Amygdala (tissue), 56 donors: ENCODE measurements at places on chromosomes 3 and 15.

GRCh38 chr15:73899197-73900094 is 26.1 kb downstream of the TBC1D21 start:
- DNase-seq: no peak

GRCh38 chr15:51089699-51090453 is 4.8 kb downstream of the TNFAIP8L3 start:
- no peak for DNase-seq

- DNase-seq: no peak
These were observed 818 bp downstream of the SLC4A7 start for GRCh38 chr3:27483117-27484014.

DNA sequence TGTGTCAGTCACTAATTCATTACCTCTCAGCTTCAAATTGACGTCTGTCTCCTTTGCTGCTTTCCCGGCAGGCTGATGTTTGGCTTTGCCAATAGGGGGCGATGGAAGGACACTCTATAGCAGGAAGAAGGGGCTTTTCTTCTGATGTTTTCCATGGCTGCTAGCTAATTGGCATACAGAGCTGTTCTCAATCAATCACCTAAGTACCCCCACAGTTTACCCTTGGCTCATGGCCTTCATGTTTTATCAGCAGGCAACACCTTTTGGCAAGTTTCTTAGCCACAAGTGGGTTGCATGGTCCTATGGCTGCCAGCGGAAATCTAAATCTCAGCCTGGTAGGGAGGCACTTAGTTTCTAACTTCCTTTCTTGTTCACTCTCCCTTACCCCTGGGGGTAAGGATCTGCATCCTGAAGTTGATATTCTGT is 45.0 kb downstream of the ESYT3 start:
- DNase-seq: no peak

DNA sequence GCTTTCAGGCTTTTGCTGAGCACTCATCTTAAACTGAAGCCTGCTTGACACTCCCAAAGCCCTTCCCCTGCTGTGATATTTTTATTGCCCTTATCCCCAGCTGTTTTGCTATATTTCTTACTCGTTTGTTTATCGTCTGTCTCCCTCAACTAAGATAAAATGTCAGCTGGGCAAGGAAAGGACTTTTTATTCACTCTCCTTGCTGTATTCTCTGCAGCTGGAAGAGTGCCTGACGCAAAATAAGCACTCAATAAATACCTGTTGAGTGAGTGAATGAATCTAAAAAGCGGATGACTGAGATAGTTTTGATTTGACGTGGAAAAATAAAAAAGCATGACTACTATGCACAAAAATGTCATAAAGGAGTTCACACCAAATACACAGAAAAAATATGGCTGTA is 84.8 kb upstream of the POMGNT2 start:
- DNase-seq: no peak

DNA sequence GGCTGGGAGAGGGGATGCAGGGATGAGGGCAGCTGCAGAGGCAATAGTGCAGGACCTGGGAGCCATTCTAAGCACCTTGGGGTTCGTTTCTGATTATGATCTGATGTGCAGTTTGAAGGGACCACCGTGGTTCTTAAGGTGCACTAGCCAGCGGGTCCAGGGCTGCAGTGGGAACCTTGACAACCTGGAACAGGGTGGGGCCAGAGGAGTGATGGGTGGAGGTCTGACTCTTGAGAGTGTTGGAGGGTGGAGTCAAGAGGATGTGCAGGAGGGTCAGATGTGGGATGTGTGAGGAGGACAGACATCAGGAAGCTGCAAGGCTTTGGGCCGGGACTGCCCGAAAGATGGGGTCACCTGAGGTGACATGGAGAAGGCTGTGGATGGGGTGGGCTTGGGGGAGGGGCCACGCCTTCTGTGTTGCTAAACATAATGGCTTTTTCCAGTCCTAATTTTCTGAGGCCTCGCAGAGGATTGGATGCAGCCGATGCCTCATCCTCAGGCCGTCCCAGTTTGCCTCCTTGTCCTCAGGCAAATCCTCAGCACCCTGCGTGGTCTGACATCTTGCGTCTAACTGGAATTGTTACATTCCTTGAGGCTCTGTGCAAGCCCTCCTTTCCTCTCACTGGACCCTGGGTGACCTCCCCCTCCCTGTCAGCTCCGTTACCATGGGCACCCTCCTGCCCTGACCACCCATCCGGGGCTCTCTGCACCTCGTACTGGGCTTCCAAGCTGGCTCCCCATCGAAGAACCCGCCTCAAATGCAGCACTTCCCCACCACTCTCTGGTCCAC is 61.4 kb upstream of the TRPM1 start:
- DNase-seq: no peak

GRCh38 chr3:146574173-146574572 is 29.8 kb upstream of the PLSCR1 start:
- no peak for DNase-seq

GRCh38 chr15:81809543-81809942 is 236.3 kb downstream of the MEX3B start:
- no peak for DNase-seq

GRCh38 chr3:186235554-186235953 is 126.5 kb downstream of the DGKG start:
- DNase-seq: no peak

DNA sequence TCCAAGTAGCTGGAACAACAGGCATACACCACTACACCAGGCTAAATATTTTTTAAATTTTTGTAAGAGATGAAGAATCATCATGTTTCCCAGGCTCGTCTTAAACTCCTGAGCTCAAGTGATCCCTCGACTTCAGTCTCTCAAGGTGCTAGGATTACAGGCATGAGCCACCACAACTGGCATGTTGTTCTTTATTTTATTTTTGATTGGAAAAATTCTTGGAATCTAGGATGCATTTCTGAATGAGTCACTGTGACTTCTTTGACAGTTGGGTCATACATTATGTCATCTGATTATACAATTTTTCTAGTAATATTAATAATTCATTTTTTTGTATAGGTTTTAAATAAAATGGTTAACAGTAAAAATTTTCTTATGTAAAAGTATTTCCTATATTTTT is 870.2 kb downstream of the SI start:
- DNase-seq: no peak

DNA sequence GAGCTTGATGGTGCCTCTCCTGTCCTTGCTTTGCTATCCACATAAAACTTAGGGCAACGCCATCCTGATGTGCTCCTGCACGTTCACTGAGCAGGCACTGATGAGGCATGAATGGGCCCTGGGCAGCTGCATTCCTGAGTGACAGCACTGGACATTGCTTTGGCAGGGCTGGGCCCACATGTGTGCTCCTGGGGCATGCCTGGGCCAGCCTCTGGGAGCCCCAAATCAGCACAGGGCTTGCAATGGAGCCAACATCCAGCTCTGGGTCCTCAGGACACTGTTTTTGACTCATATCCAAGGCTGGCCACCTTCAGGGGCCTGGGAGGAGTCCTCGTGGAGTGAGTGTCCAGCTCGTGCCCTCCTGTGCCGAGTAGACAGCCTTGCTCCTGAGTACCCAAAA is 5.9 kb upstream of the TKT start:
- DNase-seq: no peak

DNA sequence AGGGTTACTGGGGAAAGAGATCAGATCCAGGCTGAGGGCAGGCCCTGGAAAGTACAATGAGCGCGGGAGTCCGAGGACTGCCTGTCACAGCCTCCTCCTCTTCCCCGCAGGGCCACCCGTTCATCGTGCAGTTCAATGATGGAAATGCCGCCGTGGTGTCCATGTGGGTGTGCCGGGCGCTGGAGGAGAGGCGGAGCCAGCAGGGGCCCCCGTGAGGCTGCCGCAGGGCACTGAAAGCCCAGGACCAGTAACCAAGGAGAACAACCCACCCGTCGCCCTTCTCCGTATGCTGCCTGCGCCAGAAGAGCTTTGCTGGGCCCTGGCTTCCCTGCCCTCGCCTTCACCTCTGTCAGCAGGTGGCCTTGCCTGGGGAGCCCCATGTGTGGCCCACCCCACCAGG is 18.8 kb upstream of the SKOR1 start:
- DNase-seq: no peak

DNA sequence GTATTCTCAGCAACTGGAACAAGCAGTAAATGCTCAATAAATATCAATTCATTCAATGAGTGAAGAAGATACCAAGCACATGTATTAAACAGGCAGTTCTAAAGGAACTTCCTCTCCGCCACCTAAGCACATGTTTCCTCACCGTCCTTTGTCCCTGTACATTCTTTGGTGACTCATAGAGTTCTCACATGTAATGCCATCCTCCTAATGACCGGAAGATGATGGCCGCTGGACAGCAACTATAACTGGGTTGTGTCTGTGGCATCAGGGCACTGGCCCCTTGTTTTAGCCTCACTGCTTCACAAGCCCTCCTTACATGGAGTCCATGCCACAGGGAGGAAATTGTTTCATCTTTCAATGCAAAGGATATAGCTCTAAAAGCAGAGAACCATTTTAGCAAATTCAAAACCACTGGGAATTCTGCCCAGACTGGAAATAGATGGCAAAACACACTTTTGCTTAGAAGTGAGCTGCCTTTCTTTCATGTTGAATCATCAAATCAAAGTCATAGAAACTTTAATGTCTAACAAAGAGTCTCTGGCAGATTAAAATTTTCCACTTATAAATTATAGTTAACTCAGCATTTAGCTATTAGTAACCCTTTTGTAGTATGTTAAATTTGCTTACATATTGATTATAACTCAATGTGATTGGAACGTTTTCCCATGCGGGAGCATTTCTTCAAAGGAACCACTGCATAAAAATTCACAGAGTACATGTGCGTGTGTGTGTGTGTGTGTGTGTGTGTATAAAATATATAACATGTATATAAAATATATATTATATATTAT is 74.1 kb downstream of the GAP43 start:
- no peak for DNase-seq

DNA sequence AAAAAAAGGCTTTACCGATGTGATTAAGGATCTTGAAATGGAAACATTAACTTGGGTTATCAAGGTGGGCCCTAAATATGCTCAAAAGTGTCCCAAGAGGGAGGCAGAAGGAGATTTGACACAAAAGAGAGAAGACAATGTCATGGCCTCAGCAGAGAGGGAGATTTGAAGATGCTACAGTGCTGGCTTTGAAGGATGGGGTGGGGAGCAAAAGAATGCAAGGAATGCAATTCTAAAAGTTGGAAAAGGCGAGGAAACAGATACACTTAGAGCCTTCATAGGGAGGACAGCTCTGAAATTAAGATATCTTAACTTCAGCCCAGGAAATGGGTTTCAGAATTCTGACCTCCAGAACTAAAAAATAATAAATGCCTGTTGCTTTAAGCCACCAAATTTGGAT is 314.5 kb upstream of the CCDC54 start:
- DNase-seq: no peak

DNA sequence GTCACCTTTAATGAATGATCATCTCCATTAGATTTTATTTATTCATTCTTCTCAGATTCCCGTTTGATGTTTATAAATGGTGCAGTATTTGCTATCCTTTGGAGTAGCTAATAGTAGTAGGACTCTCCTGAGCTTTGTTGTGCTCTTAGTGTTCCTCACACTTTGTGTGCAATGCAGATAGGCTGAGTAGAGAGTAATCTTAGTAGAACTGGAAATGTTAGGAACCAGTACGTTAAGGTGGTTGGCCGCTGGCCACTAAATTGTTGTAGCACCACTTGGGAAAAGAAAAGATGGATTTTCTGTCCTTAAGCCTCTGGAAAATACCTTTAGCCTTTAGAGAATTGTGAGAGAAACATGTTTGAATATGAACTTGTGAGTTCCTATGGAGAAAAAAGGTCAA is 19.9 kb upstream of the EBLN2 start:
- DNase-seq: no peak

DNA sequence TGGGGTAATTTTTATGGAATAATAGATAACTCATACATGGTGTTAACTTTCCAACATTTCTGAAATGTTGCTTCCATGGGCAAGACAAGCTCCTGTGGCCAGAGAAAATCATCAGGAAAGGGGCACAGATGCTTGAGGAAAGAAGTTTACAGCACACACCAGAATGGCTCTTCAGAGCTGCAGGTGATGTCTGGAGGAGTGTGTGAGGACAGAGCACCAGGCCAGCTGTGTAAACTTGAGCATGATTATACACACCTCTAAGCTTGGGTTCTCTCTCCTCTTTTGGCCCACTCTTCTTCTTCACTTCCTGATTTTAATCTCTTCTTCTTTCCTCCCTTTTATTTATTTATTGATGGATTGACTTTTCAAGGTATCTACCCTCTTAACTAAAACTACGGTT is 676.0 kb downstream of the GRM7 start:
- DNase-seq: no peak

GRCh38 chr3:30631243-30631904 is 25.0 kb downstream of the TGFBR2 start:
- DNase-seq: no peak

GRCh38 chr3:57583544-57583943 is 13.6 kb downstream of the ARF4 start:
- DNase-seq: no peak

- no peak for DNase-seq
These were observed 12.4 kb downstream of the GNAI2 start for GRCh38 chr3:50248387-50248786.

DNA sequence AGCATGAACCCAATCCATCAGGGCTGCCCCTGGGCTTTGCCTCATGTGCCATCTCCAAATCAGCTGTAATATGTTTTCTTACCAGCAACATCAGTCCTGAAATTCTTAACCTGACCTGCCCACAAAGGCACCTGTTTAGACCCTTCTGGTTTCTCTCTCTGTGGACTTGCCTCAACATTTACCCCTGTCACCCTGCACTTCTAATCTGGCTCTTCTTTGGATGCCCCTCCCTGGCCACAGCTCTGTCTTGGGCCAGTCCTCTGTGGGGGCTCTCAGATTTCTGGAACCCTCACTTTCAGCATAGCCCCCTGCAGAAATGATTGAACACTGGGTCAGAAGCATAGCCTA is 168.7 kb upstream of the STAC start:
- DNase-seq: no peak

DNA sequence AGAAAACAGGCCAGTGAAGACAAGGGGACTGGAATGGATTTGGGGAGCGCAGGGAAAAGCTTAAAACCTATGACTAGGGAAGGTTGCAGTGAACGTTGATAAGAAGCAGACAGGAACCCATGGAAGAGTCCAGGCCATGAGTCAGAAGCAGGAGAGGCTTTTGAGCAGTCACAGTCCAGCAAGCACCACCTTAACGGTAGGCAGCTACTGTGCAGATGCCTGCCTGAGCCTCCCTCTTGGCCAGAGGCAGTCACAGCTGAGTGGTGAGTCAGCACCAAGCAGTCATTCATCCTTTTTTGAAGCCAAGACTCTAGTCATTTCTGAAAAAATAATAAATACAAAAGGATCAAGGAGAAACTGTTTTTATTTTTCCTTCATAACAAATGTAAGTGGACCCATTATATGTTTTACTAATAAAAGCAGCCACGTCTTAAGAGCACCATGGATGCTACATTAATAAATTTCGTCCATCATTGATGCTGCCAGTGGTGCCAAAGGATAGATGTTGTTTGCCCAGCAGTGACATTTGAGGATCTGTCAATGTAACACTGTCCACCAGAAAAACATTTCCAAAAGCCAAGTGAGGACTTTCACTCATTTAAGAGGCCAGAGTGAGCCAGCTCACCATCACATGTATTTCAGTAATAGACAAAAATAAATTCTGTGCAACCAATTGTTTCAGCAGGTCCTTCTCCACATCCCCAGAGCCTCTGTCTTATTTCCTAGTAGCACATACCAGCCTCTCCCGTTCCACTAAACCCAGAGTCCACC is 42.1 kb upstream of the ACTC1 start:
- no peak for DNase-seq

- DNase-seq: no peak
These were observed 11.2 kb downstream of the CSNK1G1 start for GRCh38 chr15:64344651-64345294.

GRCh38 chr3:61452535-61453090 is 108.8 kb upstream of the PTPRG start:
- no peak for DNase-seq
